ENCODE measurements at places on chromosomes 1 and 21. TPM values are rescaled to one million over a fixed set of nuclear protein-coding genes. Genes with fewer than 3 reads are reported as not detected.

Gene RPTN
- total RNA-seq: not detected

Gene PRPF38B
- total RNA-seq: 32.8 TPM

Gene FAM151A
- 19.2 TPM for total RNA-seq

Gene EPHA2
- total RNA-seq: 36.8 TPM

GRCh38 chr1:22708777-22709176, 1.9 kb upstream of the EPHB2 start:
- no peak for DNase-seq

DNA sequence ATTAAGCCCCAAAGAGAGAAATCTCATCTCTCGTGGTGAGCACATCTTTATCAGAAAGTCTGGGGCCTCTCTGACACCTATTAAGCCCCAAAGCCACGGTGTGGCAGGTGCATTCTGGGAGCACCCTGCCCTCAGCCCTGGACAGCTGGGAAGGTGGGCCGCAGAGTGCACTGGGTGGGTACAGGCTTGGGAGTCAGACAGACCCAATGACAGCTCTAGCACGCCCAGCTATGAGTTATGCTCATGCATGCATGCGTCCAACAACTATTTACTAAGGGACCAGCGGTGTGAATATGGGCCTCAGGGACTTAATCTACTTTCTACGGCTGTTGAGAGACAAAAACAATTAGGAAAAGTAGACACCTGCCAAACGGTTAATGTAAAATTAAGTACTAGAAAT, 46.6 kb downstream of the SLC66A1 start:
- DNase-seq: no peak

DNA sequence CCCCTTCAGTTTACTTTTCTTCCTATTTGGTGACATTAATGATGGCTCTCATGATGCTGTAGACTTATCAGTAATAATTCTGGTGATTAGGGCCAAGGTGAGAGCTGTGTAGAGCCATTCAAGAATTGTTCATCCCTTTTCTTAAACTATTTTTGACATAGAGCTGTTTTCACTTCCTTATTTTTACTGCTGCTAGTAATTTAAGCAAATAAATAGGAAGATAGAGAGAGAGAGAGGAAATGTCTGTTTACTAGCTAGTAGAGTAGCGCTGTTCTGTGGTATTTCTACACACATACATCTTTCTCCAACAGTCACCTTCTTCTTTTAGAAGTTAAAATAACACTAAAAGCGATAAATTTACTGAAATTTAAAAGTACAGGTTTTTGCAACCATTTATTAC, 678.0 kb upstream of the ZP4 start:
- DNase-seq: no peak

All from mucosa of descending colon (tissue), 3 donors.